Activated CD8-positive, alpha-beta T cell treated with anti-CD3 and anti-CD28 coated beads, Interleukin-2, amount 10 ng/mL, durations not matched to agents 7 days and 5 days (primary cell): ENCODE measurements at places on chromosomes 3 and 15.

- DNase-seq: no peak
Observed at GRCh38 chr3:149087208-149087607, 875 bp upstream of the HLTF start.

GRCh38 chr15:30903497-30904187, at the start of gene FAN1:
Gene FAN1 (plus strand): TSS chr15:30903915. CDS start chr15:30904664, 749 bp downstream.
- peak; percentile 81 for DNase-seq

- no peak for DNase-seq
Observed at GRCh38 chr15:85408270-85408746, 27.9 kb downstream of the AKAP13 start.

DNA sequence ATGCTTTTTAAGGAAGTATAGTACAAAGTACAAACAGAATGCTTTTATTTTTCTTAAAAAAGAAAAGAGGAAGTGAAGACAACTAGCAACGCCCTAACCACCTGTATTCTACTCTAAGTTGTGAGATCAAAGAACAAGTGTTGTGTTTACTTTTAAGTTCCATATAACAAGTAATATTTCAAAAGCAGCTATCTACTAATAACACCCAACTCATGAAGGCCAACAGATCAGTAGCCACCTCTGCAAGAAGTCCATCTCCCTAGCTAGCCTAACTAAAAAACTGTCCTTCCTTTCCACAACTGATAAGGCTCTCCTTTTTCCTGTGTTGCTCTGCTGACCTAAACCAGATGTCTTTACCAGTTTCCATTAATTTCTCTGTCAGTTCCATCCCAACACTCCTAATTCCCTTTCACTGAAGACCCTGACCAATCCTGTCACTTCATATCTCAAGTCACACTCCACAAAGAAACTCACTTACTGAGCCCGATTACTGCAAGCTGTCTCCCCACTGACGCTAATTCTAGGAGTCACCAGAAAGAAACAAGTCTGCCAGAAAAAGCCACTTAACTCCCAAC, 26.9 kb downstream of the PHC3 start:
- DNase-seq: no peak

DNA sequence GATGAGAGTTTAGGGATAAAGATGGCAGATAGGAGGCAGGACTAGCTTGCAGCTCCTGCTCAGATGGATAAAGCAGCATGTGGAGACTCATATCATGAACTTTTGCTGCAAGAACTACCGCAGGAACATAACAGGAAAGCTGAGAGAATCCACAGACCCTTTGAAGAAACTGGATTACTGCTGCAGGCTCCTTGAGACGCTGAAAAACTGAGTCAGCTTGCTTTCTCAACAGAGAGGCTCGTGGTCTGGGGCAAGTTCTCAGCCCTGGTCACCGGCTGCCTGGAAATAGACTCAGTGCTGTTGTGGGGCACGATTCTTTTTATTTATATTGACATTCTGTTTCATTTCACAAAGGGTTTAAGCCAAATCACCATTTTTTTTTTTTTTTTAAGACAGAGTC, 28.8 kb upstream of the TRIM59 start:
- no peak for DNase-seq

DNA sequence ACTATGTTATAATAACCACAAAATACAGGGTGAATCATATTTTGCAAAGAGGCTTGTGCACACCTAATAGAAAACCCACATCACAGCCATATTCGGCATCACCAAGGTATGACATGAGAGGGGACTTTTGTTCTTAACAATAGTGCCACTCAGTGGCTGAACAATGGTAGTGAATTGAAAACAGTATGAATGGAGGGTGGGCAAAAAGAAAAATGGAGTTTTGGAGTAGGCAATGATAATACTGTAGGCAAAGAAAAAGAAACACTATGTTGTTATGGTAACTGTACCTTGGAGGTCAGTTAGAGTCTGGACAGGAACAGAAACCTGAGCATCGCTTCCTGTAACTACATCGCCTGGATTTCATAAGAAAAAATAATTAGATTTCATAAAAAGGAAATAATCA, 348.6 kb downstream of the PLCL2 start:
- peak; percentile 61 for DNase-seq

DNA sequence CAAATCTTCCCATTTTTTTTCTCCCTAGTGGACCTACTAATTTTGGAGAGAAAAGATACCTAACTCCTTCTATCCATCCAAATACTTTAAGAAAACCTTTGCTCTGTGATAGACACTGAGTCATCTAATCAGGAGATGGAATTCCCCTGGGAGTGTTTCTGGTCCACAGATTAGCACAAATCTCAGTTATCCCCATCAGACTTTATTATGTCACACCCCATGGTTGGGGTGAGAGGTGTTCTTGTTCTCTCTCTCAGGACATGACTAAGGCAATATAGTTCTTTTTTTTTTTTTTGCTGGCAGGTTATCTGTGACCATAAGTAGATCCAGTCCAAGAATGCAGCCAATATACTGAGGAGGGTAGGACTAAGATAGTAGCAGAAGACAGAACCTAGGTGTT, 15.8 kb downstream of the SLC9A9 start:
- DNase-seq: no peak

- DNase-seq: no peak
Observed at GRCh38 chr15:40850576-40851112, 6.8 kb downstream of the SPINT1 start.

DNA sequence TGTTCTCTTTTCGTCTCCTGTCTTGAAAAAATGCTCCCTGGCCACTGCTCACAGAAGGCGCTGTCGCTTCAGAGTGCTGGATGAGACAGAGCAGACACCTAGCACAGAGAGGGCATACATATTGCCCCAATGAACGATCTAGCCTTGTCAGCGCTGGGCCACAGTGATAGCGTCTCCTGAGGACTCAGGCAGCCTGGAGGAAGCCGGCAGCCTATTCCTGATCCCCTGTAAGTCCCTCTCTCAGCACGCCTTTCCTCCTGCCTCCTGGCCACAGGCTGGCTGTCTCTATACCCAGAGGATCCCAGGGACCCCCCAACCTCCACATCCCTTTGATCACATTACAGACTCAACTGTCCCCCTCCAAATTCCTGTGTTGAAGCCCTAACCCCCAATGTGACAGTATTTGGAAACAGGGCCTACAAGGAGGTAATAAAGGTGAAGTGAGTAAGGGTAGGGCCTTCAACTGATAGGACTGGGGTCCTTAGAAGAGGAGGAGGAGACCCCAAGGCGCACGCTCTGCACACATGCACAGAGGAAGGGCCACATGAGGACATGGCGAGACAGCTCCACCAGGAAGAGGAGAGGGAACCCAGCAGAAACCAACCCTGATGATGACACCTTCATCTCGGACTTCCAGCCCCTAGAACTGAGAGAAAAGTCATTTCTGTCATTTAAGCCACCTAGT, 7.5 kb downstream of the PLA2G4F start:
- no peak for DNase-seq

DNA sequence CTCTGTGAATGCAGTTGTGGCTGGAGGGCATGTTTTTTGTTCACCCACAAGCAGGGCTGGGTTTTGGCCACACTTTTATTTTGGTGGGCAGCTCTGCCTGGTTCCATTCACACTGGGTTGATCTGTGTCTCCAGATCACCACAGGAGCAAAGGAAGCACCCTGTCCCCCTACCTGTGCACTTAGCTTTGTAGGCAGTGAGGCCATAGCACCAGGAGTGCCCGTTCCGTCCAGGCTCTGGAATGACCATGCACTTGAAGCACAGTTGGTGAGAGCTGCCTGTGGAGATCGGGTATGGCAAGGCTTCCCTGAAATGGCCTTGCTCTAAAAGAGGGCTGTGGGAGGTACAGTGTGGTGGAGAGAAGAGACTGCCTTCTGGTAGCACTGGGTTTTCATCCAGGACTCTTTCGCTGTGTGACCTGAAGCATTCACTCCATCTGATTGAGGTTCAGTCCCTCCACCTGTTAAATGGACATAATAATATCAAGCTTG, 31.7 kb downstream of the MINAR1 start:
- no peak for DNase-seq

GRCh38 chr3:98617841-98618240, 24.4 kb upstream of the CPOX start:
- DNase-seq: no peak

DNA sequence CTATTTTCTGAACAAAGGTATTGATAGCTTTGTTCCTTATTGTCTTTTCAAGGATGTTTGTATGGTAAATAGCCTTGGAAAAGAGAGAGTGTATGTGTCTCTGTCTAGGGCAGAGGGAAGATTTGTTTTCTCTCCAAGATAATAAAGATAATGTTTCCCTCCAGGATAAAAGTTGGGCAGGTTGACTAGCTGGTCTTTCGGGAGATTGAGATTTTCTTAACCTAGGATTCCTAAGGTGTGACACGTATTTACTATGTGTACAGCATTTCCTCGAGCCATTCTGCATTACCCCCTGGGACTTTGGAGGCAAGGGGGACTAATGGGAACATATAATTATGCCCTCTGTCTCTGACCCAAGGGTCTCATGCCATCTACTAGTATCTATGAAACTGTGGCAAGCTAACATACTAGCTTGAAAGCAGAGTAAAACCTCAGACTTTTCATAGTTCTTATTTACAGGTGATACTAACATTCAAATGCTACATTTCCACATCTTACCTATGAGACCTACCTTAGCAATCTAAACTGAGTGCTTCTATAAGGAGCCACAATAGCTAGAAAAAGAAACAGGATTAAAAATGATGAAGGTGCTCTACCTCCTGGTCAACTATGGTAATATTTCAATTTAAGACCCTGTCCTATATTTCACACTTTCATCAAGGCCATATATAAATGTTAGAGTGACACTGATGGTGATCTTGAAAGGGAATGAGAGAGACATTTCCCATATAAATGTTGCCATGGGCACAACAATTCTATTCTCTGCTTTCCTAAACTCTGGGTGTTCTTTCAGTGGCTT, 252.9 kb upstream of the CBLB start:
- DNase-seq: no peak

- DNase-seq: no peak
Observed at GRCh38 chr15:74959586-74959939, 3.0 kb upstream of the RPP25 start.

- DNase-seq: peak; percentile 49
Observed at GRCh38 chr3:38137615-38138348, 679 bp upstream of the MYD88 start.

- DNase-seq: no peak
Observed at GRCh38 chr15:69410248-69410874, 3.8 kb upstream of the KIF23 start.

- DNase-seq: no peak
Observed at GRCh38 chr3:41690766-41691563, 270.9 kb downstream of the ULK4 start.

DNA sequence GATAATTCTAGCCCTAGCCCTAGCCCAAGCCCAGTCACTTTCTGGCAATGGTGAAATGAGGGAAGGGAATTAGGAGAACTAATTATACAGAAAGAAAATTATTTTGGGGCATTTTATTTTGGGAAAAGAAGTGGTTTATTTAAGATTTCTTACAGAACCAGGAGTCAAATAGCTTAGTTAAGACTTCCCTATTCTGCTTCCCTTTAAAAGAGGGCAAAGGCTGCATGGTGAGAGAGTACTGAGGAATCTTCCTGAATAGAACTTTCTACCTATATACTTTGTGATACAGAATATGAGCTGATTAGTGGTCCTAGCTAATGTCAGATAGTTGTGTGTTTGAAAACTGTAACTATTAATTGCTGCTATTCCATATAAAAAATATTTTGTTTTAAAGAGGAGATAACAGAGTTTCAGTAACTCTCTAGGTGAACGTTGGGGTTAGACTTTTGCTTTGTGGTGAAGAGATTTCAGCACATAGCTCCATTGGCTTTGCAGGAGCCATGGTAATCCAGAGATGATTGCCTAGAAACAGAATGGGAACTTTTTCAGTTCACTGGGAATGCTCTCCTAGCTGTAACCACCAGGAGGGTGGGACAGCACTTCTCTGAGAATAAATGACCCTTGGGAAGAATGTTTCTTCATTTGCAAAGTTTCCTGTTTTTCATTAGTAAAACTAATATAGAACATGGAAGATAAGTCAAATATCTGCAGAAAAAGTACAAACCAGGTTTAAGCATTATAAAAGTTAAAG, 5.3 kb upstream of the GCSAM start:
- no peak for DNase-seq

- no peak for DNase-seq
Observed at GRCh38 chr3:62293051-62293780, 80.1 kb downstream of the FEZF2 start.

DNA sequence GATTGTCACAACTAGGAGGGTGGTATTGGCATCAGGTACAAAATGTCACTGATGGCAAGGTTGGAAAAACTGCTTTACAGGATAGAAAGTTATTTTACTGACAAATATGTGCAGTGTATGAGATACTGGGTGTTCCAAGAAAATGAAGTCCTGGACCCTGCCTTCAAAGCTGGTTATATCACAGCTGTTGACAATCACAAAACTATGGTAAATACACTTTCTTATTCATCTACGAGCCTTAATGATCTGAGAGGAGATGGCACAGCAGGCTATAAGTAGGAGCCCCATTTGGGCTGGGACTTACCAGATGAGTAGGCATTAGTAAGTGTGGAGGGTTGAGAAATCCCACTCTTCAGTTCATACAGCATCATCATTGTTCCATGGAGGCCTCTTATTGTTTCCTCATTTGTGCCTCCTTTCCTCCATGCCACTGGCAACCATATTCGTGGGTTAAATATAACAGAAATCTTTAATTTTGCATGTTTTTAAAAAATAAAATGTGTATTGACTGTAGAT, 66.9 kb downstream of the CMTM8 start:
- DNase-seq: no peak

GRCh38 chr15:65110676-65111292, 4.2 kb downstream of the UBAP1L start:
- no peak for DNase-seq

- DNase-seq: no peak
Observed at GRCh38 chr15:48604567-48604966, 40.9 kb downstream of the FBN1 start.

DNA sequence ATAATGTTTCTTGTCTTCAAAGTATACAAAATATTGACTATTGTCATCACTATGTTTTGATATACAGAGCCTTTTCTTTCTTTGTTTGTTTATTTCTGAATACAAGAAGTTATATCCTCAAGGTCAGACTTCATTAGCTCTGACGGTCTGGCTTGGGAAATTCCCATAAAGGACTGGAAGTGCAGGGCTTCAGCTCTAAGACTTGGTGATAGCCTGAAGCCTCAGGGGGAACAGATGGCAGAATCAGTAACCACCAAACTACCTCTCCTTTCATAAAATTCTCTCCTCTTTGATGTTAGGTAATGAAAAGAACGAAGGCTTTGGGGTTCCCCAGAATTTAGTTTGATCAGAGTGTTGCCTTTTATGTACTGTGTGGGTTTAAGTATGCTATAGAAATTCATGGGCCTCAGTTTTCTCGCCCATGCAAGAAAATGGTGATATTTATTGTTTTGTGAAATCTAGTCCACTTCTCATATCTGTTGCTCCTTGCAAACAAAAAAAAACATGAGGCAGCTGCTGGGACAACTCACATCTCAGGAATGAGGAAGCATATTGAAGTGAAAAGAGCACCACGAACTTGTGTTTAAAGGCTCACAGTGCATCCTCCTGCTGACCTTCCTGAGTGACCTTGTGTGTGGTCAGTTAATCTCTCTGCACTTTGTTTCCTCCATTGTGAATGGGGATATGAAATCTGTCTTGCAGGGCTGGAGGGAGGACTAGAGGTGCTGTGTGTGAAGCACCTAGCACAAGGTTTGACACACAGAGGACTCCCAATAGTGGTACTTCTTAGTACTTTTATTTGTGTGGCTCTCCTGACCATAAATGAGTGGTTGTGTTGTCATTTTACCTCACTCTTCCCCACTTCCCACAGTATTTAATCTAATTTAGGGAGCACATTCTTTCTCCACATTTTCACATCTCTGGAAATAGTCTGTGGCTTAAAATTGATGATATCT, 569.8 kb upstream of the IL12A start:
- no peak for DNase-seq

- DNase-seq: peak; percentile 36
Observed at GRCh38 chr3:56985878-56986277, 74.6 kb upstream of the SPATA12 start.
